ENCODE measurements at places on chromosomes 7 and 10.

- no peak for DNase-seq
These were observed 59.7 kb upstream of the PIP4K2A start for GRCh38 chr10:22774102-22774501.

- DNase-seq, result no peak
These were observed 30.1 kb downstream of the PLEKHA1 start for GRCh38 chr10:122404576-122404975.

GRCh38 chr7:89761173-89761572 lies 393.1 kb upstream of the STEAP1 start:
- no peak for DNase-seq

- DNase-seq, result no peak
These were observed 33.7 kb upstream of the C7orf33 start for GRCh38 chr7:148556892-148557291.

GRCh38 chr7:18202315-18203045 lies 174.8 kb upstream of the PRPS1L1 start:
- DNase-seq, result no peak

DNA sequence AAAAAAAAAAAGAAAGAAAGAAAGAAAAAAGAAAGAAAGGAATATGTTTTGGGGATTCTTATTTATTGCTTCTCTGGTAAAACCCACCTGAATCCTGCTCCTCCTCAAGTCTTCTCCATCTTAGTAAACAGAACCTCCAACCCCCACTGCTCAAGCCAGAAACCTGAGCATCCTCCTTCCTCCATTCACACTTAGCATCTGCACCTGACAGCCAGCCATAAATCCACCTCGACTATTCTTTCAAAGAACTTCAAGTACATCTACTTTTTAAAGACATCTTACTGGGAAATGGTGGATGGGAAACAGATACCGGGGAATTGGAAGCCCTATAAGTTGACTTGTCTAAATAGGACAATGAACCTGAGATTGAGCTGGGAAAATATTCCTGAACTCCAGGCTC lies 519.9 kb upstream of the DPP6 start:
- no peak for DNase-seq

DNA sequence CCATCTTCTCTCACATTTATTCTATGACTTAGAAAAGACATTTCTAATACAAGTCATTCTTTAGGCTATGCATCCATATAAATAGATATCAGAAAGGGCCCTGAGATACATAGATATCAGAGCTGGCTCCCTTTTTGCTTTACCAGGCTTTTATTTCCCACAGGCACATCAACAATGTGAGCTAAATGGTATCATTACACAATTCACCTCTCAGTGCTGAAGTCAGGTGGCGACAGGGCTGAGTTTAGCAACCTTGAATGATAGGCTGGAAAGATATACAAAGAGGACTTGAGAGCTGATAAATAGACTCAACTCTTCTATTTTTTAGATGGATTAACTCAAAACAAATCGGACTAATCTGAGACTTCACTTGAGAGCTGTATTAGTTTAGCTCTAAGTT lies 189.2 kb upstream of the COL1A2 start:
- DNase-seq, result no peak

GRCh38 chr7:46764100-46764936 lies 817.6 kb downstream of the TNS3 start:
- DNase-seq, result no peak

GRCh38 chr10:37436357-37436756 lies 311.0 kb downstream of the ANKRD30A start:
- DNase-seq, result no peak

GRCh38 chr7:18222636-18223035 lies 195.0 kb upstream of the PRPS1L1 start:
- no peak for DNase-seq

DNA sequence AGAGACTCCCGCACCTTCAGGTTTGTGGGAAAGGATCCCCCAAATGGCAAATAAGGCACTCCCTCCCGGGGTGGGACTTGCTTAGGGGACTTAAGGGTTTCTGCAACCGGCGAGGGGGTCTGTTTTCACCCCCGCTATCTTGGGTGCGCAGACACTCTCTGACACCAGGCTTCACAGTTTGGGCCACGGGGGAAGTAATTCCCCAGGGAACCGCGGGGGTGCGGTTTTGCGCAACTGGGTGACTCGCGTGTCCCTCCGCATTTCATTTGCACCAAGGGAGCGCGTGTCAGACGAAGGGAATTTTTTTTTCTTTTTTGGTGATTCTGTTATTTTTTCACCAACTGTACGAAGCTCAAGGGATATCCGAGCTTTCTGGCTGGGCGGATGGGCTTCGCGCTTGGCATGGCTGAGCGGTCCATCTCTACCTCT lies 1.7 kb downstream of the GRM8 start:
- DNase-seq, result no peak

GRCh38 chr7:120171406-120171805 lies 101.6 kb upstream of the KCND2 start:
- DNase-seq, result no peak

DNA sequence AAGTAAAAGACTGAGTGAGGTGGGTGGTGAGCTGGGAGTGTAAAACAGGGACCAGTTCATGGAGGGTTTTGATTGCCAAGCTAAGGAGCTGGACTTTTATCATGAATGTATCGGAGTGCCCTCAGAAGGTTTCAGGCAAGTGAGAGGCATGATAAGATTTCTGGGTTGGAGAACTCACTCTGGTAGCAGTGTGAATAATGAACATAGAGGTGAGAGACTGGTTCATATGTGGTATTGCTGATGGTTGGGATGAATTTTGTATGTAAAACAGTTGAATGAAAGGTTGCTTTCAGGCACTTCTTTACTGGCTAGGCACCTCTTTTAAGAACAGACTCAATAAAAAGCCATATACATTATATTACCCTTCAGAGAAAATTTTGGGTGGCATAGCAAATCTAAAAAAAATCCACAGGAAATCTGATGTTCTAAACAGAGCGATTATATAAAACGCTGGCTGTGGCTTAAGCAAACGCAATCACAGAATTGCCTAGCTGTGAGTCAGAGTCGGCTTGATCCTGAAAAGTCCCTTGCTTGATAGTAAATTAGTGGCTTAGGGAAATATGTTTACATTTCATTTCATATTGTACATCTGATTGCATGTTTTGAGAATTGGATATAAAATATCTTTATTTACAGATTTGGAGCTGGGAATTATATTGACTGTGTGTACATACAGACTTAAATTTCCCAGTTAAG lies 92.9 kb upstream of the HDAC9 start:
- no peak for DNase-seq

- no peak for DNase-seq
These were observed 246.1 kb downstream of the KLF6 start for GRCh38 chr10:3538656-3539531.

- peak; percentile 41 for DNase-seq
These were observed 681 bp upstream of the SPOCK2 start for GRCh38 chr10:72088889-72089575.

DNA sequence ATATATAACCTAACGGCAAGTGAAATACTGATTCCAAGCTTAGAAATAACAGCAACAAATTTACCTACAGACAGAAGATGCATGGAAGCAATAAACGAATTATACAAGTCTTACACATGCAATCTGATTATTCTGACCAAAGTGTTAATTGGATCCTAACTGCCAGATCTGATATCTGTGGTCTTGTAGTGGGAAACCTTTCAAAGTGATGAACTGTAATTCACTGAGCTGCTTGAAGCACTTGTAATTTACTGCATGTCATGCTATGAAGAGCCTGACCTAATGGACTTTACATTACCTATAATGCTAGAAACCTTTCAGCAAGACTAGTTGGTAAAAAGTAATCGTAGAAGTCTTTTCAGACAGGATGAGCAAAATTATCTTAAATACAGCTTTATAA lies 205.6 kb downstream of the FOXP2 start:
- DNase-seq, result no peak

DNA sequence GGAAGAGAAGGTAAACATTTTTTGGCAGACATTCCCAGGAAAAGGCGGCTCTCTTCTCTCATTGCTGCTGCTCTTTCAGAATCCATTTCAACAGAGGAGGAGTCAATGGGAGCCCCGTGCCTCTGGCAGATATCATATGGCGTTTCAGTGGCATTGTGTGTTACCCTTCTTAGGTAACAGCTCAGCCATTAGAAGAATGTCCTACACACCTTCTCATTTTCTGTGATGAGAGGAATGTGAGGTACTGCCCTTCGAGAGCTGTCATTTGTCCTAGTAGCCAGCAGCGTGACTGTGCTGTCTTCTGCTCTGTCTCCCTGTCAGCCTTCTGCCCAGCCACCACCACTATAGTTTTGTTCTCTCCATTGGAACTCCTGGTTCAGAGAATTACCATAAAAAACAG lies 102.4 kb downstream of the EGFR start:
- no peak for DNase-seq

- no peak for DNase-seq
These were observed 2.4 kb downstream of the TMEM140 start for GRCh38 chr7:135150072-135150782.

DNA sequence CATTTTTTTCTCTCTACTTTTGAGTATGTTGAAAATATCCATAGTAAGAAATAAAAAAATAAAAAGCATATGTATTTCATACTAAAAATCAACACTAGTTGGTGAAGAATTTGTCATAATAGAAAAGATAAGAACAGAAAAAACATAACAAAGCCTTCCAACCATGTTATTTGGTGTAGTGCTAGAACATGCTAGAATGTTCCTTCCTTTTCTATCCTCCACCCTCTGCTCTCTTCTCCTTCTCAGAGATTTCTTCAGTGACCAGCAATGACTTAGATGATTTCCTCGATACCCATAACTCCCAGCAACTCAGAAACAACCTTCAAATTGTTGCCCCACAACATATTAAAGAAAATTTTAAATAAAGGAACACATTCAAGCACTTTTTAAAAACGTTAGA lies 2.6 kb downstream of the ZC3HAV1 start:
- DNase-seq, result no peak

GRCh38 chr7:28440055-28440601 lies 27.8 kb downstream of the CREB5 start:
- DNase-seq, result no peak

DNA sequence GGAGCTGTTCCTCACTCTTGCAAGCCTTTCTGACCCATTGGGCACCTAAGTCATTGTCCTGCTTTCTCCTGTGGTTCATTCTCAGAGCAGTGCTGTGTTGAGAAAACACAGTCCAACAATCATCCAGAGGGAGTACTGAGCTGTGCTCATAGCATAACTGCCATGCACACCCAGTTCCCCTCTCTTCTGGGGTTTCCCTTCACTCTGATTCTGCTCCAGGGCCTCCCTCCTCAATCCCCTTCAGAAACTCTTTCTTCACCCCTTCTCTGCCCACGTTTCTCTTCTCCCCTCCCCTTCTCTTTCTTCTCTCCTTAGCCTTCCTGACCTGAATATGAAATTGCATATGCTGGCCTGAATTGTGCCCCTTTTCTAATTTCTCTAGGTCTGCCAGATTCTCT lies 155.8 kb downstream of the AOAH start:
- no peak for DNase-seq

GRCh38 chr10:102610441-102610887 lies 33.8 kb upstream of the TRIM8 start:
- no peak for DNase-seq

- DNase-seq, result no peak
These were observed 10.5 kb upstream of the ANKRD61 start for GRCh38 chr7:6020371-6021286.

DNA sequence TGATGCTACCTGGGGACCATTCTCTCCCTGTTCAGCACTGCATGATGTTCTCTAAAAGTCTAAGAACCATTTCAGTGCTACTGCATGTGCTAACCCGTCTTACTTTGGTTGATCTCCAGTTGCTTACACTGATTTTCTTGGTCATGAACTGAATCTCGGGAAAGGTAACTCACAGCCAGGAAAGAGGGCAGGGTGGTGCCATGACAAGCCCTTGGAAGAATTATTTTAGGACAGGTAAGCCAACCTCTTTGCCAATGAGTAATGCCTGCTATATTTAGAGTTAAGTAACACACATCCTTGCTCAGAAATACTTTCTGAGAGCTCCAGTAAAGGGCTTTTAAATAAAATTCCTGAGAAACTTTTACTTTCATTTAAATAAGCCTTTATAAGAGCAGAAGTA lies 126.7 kb downstream of the ARL4A start:
- no peak for DNase-seq

DNA sequence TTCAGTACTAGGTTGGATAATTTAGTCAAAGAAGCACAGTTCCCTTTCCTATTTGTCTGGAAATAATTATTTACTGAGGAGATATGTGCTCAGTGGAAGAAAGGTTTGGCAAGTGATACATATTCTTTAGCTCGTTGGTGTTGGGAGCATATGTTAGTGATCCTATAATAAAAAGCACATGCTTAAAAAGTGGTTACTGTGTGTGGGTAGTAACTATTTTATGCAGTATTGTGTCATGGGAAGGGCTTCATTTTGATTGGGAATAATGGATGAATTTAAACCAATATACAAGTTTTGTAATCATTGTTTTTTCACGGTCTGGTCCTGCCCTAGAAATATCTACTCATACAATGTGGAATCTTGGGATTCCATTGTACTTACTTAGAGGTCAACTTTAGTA lies 188.7 kb upstream of the PPP1R3A start:
- DNase-seq, result no peak

- DNase-seq, result no peak
These were observed 18.8 kb downstream of the CELF2 start for GRCh38 chr10:11036424-11037011.

DNA sequence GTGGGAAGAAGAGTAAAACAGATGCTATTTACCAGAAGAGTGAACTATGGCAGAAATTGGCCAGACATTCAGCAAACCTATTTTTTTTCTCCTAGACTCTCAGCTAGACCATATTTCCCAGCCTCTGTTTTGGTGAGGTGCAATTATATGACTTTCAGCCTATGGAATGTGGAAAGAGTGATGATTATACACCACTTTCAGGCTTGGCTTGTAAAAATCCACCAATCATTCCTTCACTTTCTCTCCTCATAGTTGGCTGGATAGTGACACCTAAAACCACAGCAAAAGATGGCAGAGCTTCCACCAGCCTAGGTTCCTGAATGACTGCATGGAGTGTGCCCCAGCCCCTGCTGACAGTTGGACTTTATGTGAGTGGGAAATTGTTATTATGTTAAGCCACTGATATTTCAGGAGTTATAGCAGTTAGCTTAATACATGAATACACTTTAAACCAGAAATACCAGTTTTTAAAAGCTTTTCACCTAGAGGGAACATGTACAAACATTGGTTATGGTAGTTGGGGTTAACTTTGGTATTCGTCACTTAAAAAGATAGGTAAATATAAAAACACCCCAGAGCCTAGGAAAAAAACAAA lies 19.1 kb upstream of the TNKS2 start:
- DNase-seq, result no peak

GRCh38 chr7:135232087-135232486 lies 1.6 kb upstream of the STRA8 start:
- no peak for DNase-seq
